ENCODE measurements at places on chromosomes 4 and X.

DNA sequence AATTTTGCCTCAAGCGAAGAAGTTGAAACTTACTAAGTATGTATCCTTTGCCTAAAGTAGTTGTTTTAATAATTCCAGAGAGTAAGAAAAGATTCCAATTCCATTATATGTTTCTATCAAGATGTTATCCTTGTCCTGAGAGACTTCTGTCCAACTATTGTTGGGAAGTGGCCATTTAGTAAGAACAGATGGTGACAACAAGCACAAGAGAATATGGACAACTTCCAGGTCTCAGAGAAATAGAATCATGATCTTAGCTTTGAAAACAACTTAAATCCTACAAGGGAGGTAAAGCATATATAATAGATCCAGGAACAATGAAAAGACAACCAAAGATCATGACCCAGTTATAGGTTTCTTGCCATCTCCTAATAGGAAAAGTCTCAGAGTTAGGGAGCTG is 486.6 kb upstream of the PCDH10 start:
- no peak for DNase-seq

DNA sequence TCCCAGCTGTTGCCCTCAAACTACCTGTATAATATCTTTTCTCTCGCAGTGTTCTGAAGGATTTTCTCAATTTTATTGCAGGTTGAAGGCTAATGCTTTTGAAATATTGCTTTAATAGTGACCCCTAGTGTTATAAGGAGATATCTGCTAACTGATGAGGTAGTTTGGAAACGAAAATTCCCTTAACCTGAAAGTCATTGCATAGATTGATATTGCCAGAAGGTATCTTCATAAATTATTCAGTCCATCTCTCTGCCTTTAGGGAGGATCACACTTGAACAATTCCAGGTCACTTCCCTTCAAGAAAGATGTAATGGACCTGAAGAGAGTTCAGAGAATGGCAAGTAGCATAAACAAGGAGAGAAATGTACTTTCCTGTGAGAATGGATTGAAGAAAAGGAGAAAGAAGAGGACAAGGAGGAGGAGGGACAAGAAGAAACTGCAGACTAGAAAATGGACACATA is 44.1 kb downstream of the TIGD4 start:
- no peak for DNase-seq

DNA sequence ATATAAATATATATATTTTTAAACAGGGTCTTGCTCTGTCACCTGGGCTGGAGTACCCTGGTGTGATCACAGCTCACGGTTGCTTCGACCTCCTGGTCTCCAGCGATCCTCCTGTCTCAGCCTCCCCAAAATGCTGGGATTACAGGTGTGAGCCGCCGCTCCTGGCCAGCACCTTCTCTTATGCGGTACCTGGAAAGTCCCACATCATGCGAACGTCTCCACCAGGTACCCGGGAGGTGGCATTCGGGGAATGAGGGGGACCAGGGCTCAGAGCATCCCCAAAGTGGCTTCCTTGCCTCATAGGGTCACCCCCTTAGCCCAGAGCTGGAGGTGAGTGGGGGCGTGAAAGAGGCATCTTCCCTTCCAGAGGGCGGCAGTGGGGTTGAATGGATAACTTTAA is 84.0 kb upstream of the PPP2R3B start:
- no peak for DNase-seq

GRCh38 chrX:14295426-14295825 is 233.9 kb upstream of the GLRA2 start:
- DNase-seq: no peak

GRCh38 chrX:151604931-151605330 is 41.5 kb downstream of the PASD1 start:
- DNase-seq: no peak

DNA sequence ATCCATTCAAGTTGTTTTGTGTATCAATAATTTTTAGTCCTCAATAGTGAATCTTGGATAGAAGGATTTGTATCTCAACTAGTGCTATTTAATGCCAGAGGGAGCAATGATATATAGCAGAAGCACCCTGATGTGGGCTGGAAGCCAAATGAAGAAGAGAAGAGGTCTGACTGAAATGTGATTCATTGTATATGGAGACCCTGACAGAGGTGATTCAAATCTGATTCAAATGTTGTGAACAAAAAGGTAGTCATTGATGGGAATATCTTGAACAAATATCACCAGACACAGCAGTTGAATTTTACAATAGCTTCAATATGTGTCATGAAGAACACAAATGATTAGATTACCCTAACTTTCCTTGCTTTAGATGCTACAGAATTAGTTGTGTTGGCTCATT is 27.5 kb upstream of the SULT1B1 start:
- DNase-seq: no peak
